ENCODE measurements at places on chromosomes 7 and 10.

DNA sequence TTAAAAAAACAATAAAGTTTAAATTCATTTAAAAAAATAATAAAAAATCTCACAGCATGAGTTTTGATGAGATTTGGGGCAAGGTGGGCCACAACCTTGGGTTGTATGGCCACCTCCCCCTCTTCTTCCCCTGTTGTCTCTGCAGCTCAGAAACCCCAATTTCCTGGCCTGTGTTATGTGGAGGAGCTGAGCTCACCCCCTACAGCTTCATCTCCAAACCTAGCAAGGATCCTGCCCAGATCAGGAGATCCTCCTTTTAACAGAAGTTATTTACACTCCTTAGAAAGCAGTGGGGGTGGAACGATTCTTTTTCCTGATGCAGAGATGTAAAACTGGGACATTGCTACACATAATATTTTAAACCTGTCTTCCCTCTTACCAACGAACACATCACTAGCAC lies 6.9 kb upstream of the SH2D4B start:
- DNase-seq, result no peak

DNA sequence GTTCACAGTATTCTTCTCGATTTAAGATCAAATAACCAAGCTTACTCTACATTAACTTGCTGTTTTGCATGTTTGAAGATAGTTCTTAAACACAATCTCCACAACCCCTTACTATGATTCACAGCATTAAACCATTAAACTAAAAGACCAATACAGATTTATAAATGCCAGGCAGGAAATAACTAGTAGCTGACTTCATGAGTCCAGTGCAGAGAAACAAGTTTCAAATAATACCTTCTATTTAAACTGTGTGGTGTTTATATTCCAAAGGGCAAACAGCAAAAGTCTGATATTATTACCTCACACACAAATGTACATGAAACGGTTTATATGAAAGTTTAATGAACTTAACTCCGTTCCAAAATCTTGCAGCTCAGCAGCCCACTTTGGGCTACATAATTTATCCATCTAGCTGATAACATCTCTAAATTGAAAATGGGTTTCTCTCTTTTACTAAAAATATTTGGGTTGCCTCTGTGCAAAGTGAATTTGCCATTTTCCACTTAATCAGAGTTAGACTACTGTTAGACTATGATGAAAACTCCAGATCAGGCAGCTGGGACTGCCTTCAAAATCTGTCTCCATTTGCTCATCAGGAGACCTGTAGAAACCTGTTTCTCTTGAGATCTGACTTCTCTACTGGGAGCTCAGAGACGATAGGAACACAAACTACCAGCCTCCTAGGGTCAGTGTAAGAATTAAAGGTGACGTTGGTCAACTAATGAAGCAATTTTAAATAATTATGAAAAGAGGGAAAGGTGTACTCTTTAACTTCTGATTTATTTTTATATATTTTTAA lies 287.3 kb downstream of the FZD1 start:
- no peak for DNase-seq

DNA sequence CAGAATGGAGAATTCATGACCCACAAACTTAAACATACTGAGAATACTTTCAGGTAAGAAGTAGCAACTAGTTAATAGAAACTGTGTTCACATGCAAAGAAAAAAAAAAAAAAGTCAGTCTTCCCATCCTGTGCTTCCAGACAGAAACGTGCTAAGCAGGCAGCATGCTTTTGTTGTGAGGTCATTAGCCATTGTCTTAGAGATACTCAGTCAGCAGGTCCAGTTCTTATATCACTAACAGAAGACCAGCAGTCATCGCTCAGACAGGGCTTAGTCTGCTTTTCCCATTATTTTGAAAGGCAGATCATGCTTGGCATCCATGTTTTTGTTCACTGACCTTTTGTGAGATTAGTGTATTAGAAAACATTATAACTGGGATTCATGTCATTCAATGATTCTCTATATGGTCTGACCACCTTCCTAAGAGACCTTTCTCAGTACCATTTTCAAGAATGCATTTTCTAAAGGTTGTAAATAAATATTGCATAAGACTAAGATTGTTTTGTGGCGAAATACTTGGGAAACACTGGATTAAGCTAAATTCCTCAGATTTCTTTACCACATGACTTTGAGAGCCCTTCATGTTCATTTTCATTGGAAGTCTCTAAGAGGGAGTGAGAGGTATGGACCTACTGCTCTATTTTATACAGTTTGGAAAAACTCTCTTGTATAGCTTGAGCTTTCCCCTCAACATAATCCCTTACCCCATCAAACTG lies 45.0 kb upstream of the AGBL3 start:
- no peak for DNase-seq

GRCh38 chr7:44408596-44408995 lies 81.9 kb downstream of the NUDCD3 start:
- no peak for DNase-seq

Data from GM18507 (cell line).